Suppressor macrophage treated with lipopolysaccharide for 4 hours (primary cell): ENCODE measurements at places on chromosomes 1 and 21.

DNA sequence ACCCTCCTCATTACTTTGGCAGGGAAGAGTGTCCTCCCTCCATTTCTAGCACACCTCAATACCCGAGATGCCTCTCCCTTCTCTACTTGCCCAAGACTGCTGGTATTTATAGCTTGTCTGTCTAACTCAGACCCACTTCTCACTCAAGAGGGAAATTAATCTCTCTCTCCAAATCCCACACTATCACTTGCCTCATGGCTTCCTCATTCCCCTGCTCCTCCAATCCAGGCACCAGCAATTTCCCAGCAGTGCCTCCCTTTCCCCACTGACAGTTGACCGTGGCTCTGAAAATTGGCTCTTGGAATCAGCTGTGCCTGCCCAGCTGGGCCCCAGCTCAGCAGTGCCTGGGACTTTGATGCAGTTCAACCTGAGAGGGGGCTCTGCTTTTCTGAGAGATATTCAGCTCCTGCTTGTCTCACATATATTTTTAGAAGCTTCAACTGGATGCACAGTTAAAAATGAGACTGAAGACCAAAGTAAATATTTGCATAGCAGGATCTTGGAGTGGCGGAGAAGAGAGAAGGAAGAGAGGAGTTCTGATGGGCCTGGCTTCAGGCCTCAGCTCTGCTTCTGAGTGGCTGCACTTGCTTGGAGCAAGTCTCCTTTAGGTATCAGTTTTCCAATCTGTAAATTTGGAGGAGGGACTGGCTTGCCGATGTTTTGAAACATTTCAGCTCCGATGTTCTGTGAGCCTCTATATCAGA, 81.1 kb upstream of the SPATA6 start:
- no peak for DNase-seq

DNA sequence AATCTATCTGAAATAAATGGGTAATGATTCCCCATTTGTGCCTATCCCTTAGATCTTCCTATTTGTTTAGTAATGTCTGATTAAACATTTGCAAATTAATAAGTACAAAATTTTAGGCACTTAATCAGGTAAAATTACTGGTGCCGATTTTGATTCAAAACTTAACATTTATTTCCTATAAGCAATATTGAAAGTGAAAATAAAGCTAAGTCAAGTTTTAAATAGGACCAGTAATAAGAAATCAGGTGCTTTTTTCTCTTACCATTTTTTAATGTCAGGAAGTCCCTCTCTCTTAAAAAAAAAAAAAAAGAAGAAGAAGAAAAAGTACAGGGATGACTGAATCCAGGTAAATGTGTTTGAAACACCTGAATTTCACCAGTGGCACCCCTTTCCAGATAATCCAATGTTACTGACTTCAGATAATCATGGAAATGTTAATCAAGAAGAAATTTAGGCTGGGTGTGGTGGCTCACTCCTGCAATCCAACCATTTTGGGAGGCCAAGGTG, 836 bp upstream of the GBP4 start:
- DNase-seq, result peak; percentile 45

GRCh38 chr1:9451081-9451480, 88.2 kb upstream of the SLC25A33 start:
- peak; percentile 15 for DNase-seq

DNA sequence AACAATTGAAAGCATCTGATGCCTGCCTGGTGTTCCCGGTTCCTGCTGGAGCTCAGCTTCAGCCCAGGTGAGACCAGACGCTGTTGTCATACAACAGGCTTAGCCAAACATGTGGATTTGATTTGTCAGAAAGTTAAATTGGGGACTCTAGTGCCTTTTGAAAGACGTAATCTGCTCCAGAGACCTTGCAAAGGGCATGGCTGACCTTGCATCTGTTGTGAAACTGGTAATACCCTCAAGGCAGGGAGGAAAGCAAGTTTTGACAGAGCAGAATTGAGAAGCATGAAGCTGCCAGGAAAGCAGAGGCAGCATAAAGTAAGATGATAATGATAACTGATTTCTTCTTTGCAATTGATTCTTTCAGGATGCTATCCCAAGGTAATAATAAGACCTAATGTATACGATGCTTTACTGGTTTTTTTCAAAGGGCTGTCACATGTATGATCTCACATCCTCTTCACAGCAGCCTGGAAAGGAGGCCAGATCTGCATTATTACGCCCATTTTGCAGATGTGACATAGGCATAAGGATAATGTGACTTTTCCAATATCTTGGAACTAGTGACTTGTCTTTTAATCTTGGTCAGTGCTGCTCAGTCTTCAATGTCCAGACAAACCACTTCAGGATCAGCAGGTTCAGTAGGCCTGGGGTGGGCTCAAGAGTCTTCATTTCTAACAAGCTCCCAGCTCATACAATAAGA, 24.7 kb upstream of the CNN3 start:
- no peak for DNase-seq

- DNase-seq, result no peak
Observed at GRCh38 chr1:228152918-228153258, 3.2 kb downstream of the GJC2 start.

- DNase-seq, result no peak
Observed at GRCh38 chr1:206745301-206745700, 25.3 kb upstream of the IL19 start.

DNA sequence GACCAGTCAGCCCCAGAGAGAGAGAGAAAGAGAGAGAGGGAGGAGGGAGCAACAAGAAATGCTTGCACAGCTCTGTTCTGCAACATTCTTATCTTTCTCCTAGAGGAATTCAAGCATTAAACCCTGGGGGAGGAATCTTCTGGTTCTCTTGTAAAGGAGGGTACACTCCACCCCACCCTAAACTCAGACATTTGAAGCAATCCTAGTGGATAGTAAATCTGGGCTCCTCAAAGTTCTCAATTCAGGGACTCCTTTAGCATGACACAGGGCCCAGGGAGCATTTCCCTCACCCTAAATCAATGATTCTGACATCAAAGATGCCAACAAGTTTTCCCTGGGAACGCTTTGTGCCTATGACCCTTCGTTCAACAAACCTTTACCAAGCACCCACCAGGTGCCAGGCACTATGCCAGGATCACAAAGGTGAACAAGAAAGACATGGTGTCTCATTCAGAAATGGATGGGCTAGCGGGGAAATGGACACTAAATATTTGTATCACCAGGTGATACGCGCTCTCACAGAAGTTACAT, 11.9 kb upstream of the CAPN2 start:
- DNase-seq, result no peak

- no peak for DNase-seq
Observed at GRCh38 chr1:9753121-9753531, 70.6 kb downstream of the CLSTN1 start.

GRCh38 chr1:159318784-159319551, 16.8 kb downstream of the FCER1A start:
- no peak for DNase-seq

- no peak for DNase-seq
Observed at GRCh38 chr1:85243372-85243771, 16.1 kb downstream of the C1orf52 start.

DNA sequence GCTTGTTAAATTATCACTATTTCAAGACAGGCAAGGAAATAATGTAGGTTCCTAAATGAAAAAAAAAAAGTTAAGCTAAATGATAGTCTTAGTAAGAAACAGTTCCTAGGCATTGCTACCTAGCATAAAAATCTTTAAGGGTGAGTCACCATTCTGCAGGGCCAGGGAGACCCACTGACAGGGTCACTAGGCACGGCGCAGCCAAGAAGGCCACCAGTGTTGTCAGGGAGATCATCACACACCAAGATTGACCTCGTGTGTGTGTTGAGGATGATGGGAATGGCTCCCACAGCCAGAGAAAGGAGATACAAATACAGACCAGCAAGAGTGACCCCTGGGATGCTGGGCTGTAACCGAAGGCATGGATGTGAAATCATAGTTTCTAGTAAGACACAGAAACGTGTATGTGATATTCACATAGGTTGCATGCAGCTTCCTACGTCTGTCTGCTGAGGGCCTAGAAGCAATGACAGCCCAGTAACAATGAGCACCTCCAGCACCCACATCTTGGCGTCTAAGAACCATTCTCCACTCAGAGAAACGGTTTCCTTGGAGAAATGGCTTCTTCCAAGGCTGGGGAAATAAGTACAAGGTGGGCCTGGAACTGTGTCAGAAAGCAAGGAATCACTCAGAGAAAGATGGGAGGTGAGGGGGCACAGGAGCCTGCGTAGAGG, 29.1 kb downstream of the RIPK4 start:
- no peak for DNase-seq

- no peak for DNase-seq
Observed at GRCh38 chr1:116096013-116096618, 15.1 kb upstream of the MAB21L3 start.

DNA sequence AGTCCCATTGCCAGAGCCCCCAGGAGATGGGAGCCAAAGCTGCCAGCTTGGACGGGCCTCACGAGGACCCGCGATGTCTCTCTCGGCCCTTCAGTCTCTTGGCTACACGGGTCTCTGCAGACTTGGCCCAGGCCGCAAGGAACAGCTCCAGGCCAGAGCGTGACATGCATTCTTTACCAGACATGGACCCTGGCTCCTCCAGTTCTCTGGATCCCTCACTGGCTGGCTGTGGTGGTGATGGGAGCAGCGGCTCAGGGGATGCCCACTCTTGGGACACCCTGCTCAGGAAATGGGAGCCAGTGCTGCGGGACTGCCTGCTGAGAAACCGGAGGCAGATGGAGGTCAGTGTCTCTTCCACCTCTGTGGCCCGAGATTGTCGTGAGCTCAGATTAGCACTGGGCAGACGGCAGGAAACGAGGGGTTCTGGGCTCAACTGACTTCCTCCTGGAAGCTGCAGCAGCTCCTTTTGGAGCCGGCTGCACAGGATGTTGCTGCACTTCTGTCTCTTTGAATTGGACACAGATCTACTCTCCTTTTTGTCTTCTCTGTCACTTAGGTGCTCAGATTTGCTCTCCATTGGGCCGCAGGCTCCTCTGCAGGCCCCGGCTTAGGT, 68.0 kb downstream of the DISC1 start:
- peak; percentile 6 for DNase-seq

DNA sequence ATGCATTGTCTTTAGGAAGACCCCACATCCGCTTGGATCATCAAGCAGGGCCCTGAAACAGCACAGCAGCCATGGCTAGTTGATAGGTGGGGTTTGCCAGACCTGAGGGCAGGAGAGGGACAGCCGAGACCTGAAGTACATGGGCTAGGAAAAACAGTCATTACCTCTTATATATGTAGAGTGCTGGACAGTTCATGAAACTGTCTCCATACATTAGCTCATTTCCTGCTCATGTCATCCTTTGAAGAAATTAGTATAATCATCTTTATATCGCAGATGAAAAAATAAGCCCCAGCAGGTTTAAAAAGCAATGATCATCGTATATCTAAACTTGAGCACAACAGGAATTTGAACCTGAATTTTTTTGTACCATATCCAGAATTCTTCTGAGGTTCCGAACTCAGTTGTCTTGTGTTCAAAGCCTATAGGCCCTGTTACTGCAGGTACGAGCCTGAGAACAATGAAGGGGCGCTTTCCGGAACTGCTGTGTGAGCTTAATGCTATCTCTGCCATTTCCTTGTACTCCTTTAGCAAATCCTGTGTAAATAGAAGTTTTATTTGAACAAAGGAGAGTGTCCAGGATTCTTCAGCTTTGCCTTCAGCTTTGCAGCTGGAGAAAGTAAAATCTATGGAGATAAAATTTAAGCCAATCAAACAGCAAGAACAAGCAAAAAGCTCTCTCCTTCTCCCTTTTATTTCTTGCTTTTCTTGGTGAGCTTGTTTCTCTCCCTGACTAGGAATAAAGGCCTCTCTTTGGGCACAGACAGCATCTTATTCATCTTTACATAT, 32.4 kb upstream of the DUSP10 start:
- no peak for DNase-seq

DNA sequence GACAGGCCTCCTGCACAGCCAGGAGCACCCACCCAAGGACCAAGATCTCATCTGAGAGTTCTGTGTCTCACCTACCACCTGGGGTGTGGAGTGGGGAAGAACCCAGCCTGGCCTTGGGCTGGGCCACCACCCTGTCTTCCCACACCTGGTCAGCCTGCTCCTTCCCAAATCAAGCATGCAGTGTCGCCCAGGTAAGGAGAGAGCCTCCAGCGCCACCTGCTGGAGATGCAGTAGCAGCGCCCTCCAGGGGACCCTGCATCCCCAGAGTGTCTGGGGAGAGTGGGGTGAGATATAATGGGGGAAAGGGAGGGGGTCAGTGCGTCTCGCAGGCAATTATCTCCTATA, 32.3 kb downstream of the KIAA2013 start:
- peak; percentile 68 for DNase-seq

GRCh38 chr1:233566886-233567285, 47.0 kb upstream of the KCNK1 start:
- DNase-seq, result no peak

- DNase-seq, result no peak
Observed at GRCh38 chr1:63486629-63487028, 36.4 kb downstream of the ITGB3BP start.

DNA sequence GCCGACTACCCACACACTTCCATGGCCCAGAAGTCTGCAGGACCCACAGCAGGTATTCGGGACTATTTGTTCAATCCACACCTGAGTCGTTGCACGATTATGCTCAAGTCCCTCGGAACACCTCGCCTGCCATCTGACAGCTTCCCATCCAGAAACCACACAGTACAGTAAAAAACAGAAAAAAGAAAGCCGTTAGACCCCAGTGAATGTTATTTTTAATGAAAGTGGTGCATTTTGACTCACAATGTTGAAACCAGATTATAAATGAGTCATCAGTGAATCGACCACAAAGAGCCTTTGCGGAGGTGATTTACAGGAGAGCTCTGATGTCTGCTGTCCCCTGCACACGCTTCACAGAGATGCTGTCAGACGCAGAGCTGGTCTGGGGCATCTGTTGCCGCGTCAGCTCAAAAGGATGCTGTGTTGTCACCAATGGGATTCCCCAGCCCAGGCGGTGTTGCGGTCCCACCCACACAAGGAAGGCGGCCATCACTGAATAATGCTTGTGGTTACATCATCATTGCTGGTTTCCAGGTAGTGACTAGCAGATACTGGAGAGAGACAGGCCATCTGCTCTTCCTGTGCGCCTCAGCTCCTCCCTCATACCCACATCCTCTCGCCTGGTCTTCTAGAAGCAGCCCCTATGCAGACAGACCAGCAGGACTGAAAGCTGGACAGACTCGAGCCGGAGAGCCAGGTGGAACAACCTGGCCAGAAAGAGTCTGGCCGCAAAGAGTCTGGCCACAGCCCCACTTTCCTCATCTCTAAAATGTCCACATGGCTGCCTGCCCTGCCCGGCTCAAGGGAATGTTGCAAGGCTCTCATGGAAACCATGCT, 116.8 kb downstream of the TOMM20 start:
- DNase-seq, result peak; percentile 96

GRCh38 chr1:86645851-86646250, 58.5 kb upstream of the SH3GLB1 start:
- DNase-seq, result no peak

DNA sequence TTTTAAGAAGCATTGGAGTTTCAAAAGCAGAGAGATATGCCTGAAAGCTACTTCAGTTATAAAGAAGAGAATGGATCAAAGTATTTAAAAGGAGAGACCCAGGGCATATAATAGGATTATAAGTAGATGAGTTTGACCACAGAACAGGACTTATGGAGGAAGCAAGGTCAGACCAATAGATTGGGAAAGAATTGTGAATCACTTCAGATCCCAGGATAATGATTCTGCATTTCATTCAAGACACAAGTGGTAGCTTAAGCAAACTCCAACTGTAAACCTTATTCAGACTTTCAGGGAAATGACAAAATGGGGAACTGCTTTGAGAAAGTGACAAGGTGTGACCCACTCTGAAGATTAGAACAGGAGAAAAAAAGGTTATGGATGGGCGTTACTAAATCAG, 18.9 kb upstream of the OR10J5 start:
- peak; percentile 22 for DNase-seq

- DNase-seq, result no peak
Observed at GRCh38 chr1:58745666-58746065, 38.2 kb downstream of the JUN start.
